Stimulated activated CD8-positive, alpha-beta memory T cell treated with anti-CD3 and anti-CD28 coated beads, Interleukin-15, amount 100 ng/mL, for 1 hour (primary cell): ENCODE measurements at places on chromosomes 1 and 21.

DNA sequence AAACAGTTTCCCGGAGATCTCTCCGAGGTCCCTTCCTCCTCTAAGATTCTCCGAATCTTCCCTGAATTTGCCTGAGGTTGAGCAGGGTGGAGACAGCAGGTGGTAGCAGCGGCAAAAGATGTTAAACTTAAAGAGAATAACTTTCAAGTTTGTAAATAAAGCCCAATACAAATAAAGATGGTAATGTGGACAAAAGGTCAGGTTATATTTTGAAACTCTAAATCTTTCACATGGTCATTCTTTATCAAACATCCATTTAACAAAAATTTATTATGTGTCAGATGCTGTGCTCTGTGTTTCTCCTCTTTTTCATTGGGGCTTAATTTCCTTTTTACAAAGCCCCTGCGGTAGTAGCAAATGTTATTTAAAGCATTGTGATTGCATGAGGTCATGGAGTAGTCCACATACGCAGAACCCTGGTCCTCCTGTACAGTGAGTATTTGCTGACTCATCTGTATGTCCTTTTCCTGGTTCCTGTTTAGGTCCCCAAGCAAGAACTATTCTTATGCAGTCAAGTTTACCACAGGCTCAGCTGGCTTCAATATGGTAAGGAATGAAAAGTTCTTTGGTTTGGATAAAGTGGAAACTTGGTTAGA, 119.2 kb downstream of the ITSN1 start:
- DNase-seq, result no peak

DNA sequence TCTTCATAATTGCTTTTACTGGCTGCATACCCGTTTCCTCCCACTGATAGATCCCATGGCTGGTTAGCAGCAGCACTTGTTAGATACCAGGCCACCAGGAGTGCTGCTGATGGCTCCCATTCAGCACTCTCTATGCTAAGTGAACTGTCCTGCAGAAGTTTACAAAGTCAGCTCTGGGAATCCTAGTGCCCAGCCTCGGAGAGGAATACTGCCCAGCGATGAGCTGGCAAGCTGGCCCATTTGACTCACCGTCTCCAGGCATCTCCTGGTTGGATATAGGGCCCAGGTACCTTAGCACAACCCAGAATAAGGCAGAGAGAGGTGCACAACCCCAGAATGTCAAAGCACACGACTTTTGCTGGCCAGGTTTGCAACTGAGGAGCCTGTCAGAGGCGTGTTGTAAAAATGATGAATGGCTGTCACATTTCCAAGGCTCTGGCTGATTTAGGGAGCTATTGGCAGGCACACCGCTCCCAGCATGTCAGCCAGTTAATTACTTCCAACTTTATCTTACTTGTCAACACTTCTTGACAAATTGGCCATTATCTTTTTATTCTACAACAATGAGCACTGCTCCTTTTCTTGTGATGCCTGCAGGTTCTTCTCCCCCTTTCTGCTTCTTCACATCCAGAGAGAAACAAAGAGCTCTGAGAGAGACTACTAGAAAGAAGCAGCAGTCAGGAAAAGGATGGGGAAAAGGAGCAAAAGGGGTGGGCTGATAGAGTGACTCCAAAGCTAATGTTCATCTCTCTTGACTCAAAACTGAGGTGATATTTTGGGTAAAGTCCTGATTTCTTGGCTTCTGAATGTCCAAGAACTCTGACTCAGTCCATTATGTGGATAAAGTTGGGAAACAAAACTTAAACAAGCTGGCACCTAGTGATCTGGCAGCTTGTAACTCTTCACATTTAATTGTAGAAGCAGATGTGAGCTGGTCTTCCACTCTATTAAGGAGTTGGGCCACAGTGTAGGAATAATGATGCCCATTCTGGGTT, 10.8 kb upstream of the ANGPTL7 start:
- no peak for DNase-seq

DNA sequence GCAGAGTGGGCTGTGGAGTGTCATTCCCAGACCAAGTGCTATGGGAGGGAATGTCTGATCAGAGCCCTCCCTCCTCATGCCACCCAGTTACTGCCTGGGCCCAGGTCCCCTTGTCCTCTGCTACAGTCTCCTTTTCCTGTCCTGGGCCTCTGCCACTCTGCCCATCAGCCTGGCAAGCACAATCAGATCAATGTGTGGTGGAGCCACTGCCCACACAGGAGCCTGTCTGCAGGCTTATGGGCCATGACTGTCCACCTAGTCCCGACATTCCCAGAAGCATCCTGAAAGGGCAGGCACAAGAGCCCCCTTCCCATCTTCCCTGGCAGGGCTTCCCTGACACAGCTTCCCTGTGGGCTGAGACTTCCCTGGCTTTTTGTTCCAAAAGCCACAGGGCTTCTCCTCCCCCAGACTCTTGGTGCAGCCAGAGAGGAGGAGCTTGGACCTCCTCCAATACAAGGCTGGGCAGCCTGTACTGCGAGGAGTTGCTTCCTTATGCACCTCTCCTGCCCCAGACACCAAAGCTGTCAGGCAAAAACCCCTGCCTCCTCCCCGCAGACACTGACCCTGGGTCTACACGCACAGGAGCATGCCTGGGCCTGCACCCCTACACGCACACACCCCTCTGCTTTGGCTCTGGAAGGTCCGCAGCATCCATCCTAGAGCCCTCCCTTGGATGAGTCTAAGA, 29.2 kb upstream of the CNTN2 start:
- DNase-seq, result no peak

GRCh38 chr1:153493343-153493960, 33.0 kb upstream of the S100A7 start:
- no peak for DNase-seq

DNA sequence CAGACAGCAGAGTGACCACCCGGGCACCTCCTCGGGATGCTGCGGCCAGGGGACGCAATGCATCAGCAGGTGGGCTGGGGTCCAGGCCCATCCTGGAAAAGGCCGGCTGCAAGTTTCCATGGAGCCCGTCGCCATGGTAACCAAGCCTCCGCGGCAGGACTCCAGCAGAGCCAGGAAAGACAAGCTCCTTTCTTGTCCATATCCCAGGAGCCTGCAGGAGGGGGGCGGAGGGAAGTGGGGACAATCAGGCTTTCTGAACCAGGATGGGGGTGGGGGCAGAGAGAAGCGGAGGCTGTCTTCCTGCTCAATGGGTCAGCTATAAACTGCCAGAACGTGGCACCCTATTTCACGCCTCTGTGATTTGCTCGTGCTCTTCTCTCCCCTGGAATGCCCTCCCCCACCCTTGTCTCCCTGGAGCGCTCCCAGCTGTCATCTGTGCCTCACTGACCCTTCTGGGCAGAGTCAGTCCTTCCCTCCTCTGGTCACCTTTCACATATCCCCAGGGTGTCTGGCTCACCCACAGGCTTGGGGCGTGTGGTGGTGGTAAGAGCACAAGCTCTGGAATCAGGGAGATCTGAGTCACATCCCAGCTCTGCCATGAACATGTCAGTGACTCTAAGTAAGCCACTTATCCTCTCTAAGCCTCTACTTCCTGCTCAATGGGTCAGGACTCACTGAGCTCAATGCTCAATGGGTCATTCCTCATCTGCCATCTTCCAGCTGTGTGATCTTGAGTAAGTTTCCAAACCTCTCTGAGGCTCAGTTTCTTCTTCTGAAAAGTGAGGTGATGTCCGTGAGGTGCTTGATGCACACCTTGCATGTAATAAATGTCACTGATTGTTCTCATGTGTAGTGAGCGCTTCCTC, 58.9 kb upstream of the LAPTM5 start:
- DNase-seq, result no peak

DNA sequence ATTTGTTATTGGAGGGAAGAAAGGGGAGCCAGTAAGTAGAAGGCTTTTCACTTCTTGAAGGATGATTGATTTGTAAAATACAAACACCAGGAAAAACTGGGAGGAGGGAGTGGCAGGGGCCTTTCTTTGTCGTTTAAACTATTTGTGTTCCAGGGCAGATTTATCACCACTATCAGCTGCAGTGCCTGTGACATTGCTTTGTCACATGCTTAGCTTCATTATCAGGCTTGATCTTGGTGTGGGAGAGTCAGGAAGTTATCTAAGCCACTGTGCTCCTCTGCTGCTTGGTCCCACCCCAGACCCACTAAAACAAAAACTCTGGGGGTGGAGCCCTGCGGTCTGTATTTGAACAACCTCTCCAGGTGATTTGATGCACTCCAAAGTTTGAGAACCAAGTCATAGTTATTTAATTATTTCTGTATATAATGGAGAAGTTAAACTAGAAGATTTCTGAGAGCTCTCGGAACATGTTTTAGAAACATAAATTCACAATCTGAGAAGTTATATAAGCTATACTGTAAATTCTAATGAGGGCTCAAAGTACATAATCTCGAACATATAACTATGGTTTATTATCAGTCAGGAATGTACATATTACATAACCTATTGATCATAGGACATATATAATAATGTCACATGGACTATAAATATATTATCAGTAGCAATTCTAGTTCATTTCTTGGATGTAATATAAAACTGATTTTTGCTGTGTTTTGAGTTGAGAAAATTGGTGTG, 87.9 kb downstream of the CDC14A start:
- peak; percentile 47 for DNase-seq

DNA sequence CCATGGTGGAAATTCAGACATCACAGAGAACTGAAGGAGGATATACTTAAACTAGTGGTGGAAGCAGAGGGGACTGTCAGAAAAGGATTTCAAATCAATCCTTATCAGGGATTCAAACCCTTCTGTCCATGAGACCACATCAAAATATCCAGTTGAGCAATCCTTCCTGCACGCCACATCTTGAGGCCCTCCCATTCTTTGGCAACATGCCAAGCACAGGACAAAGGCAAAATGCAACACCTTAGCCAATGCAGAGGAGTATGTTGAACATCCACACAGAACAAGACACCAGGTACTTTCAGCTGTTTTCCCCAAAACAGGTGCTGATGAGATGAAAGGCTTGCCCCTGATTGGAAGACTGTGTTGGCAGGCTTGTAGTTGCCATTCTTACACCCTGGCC, 81.8 kb upstream of the PLXNA2 start:
- DNase-seq, result no peak

- DNase-seq, result no peak
These were observed 4.6 kb upstream of the SMG7 start for GRCh38 chr1:183467687-183468086.

DNA sequence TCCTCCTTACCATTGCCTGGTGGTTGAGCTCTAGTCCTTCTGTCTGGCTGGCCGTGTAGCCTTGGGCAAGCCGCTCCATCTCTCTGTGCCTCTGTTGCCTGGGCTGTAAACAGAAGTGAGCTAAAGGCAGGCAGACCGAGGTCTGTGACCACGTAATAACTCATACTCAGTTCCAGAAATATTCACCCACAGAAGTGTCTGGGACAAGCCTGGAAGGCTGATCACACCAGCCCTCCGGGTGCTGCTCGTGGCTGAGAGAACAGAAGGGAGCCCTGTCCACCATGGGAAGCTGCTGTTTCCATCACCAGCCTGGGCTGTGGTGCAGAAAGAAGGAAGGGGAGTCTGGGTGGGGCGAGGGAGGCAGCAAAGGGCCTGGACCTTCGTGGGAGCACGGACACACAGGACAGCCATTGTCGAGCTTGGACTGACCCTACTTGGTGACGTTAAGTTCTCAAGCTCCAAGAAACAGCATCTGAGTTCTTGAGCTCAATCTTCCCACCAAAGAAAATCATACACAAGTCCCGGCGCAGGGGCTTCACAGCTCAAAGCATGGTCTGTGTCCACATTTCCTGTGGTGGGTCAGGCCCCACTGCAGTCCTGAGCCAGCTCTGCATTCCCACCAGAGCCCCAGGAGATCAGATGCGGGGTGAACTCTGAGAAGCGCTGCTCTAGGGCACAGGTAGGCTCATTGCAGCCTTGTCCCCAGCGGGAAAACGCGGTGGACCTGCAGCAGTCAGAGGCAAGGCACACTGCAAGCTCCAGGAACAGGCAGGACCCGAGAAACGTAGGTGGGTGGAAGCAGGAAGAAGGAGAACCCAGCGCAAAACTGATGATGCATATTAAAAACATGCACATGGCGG, 61.8 kb downstream of the RUNX3 start:
- no peak for DNase-seq

DNA sequence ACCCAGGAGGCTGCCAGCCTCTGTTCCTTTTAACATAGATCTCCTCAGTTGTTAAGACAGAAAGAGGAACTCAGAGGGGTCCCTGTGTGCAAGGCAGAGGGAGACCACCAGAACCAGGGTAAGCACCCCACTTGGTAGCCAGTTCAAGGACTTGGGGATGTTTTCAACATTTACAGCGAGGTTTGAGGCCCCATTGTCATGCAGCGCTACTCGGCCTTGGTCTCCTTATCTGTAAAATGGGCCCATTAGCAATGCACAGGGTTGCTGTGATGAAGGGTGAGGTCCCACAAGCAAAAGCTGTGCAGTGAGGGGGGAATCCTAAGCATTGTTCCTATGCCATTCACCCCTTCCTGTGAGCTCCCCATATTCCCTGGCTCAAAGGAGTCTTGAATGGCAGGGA, 4.2 kb downstream of the SIM2 start:
- DNase-seq, result no peak

GRCh38 chr1:31763671-31764311, 349 bp downstream of the ADGRB2 start:
- DNase-seq, result no peak
